SW 1271 (cell line): ENCODE measurements at places on chromosomes 12 and 14.

DNA sequence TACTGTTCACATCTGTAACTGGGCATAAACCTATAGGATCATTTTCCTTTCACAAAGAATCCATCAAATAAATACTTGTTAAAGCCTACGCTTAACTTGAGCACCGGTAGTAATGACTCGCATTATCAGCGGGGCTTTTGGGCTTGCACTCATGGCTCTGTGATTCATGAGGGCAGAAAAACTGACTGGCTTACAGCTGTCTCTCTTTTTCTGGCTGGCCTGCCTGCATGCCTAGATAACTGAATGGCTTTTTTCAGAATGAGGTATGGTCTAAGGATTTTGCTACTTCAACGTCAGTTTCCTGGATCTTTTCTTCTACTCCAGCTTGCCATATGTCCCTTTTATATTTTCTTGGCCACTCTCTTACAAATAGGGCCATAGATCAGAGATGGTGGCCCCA is 531.1 kb downstream of the NRXN3 start:
- no peak for DNase-seq

- DNase-seq = no peak
Observed at GRCh38 chr12:67562513-67563287, 85.8 kb upstream of the DYRK2 start.

GRCh38 chr12:88437226-88437625 is 143.0 kb downstream of the KITLG start:
- DNase-seq = no peak

- DNase-seq = no peak
Observed at GRCh38 chr12:93170928-93171327, 206.8 kb upstream of the NUDT4 start.

DNA sequence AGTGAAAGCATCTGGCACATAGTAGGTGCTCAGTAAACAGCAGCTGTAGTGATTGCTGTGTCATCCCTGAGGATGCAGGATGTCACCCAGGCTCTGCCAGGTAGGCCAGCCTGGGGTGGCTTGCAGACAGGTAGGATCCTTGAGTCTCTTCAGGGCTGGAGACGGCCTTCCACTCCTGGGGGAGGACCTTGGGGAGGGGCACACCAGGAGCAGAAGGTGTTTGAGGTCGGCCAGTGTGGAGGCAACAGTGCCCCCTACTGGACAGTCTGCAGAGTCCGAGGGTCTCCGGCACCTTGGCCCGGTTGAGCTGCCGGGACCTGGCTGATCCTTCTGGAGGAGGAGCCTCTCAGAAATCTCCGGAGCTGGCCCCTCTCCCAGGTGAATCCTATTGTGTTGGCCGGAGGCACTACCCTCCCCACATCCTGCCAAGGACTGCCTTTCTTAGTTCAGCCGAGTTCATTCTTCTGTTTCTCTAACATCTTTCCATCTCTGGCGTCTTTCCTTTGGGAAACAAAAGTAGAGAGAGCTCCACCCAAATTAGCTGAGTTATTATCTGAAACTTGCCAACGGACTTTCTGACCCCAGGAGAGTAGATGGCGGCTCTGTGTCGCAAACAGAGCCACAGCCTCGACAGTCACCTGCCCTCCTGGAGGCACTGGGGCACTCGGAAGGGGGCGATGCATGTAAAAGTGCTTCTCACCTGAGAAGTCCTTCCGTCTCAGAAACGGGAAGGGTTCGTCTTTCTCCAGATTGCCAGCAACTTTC is 41.8 kb upstream of the CLMN start:
- DNase-seq = no peak

- no peak for DNase-seq
Observed at GRCh38 chr14:49962621-49963020, 69.7 kb downstream of the ARF6 start.
